ENCODE measurements at places on chromosomes 4 and X.
A peak's percentile ranks its signal among the peaks of the same experiment; 100 is the strongest.

DNA sequence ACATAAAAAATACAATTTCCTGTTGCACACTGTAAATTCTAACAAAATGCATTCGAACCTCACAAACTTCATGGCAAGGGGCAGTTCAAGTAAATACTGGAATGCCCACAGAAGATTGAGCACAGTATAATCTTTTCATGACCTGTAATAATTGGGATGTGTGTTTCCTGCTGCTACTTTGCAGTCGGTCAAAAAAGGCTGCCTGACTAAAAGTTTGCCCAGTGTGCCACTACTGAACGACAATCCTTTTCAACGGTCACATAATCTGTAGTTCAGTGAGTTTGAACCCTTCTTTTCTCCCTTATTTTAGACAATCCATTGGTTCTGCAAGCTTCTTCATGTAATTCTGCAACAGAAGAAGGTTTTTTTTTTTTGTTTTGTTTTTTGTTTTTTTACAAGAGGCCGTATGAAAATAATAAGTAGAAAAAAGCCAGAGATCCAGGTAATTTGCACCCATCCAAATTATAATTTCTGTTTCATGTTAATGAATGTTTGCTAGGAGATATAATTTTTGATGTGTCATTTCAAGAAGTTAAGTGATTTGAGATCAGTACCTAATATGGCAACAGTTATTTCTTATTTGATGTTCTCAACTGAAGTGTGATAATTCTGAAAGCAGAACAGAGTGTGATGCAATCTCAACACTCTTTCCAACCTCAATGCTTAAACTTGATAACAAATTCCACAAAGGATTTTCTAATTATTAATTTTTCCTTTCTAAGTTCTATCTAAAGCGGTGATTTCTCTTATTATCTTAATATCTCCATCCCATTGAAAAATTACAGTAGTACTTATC, 237.6 kb downstream of the FSTL5 start:
- DNase-seq, result no peak
- H3K4me3 ChIP-seq, result no peak overlapping the region
- no peaks in the 10 kb centered on the region for H3K36me3 ChIP-seq

DNA sequence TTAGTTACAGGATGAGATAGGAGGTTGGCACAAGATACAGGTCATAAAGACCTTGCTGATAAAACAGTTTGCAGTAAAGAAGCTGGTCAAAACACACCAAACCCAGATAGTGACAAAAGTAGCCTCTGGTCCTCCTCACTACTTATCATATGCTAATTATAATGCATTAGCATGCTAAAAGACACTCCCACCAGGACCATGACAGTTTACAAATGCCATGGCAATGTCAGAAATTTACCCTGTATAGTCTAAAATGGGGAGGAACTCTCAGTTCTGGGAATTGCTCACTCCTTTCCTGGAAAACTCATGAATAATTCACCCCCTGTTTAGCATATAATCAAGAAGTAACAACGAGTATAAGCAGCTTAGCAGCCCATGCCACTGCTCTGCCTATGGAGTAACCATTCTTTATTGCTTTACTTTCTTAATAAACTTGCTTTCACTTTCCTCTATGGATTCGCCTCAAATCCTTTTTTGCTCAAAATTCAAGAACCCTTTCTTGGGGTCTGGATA, 1254.4 kb downstream of the PCDH7 start:
- no peaks in the 10 kb centered on the region for H3K27me3 ChIP-seq
- no peak overlapping the region for H3K4me3 ChIP-seq
- H3K36me3 ChIP-seq, result no peaks in the 10 kb centered on the region
- no peak for DNase-seq
- H3K4me1 ChIP-seq, result no peaks in the 10 kb centered on the region
- no peak overlapping the region for H3K27ac ChIP-seq

DNA sequence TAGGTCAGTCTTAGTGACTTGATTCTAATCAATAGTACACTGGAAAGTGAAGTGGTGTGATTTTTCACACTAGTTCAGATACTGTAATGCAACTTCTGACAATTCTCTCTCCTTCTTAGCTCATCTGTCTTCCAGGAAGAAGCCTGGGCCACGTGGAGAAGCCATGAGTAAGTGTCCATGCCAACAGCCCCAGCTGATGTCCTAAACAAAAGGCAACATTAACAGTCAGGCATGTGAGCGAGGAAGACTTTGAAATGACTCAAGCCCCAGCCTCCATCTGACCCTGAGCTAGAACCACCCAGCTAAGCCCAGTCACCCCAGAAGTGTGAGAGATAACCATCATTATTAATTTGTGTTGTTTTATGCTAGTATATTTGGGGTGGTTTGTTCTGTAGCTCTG, 115.7 kb upstream of the MAGEB16 start:
- no peak for DNase-seq
- H3K4me3 ChIP-seq, result no peak overlapping the region
- no peaks in the 10 kb centered on the region for H3K36me3 ChIP-seq
- H3K27me3 ChIP-seq, result no peaks in the 10 kb centered on the region

DNA sequence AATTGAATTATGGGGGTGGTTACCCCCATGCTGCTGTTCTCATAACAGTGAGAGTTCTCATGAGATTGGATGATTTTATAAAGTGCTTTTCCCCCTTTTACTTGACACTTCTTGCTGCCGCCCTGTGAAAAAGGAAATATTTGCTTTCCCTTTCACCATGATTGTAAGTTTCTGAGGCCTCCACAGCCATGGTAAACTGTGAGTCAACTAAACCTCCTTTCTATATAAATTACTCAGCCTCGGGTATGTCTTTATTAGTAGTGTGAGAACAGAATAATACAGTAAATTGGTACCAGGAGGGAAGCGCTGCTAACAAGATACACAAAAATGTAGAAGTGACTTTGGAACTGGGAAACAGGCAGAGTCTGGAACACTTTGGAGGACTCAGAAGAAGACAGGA, 1070.8 kb downstream of the FAM133A start:
- DNase-seq, result no peak
- H3K4me3 ChIP-seq, result no peak overlapping the region
- no peaks in the 10 kb centered on the region for H3K27me3 ChIP-seq

DNA sequence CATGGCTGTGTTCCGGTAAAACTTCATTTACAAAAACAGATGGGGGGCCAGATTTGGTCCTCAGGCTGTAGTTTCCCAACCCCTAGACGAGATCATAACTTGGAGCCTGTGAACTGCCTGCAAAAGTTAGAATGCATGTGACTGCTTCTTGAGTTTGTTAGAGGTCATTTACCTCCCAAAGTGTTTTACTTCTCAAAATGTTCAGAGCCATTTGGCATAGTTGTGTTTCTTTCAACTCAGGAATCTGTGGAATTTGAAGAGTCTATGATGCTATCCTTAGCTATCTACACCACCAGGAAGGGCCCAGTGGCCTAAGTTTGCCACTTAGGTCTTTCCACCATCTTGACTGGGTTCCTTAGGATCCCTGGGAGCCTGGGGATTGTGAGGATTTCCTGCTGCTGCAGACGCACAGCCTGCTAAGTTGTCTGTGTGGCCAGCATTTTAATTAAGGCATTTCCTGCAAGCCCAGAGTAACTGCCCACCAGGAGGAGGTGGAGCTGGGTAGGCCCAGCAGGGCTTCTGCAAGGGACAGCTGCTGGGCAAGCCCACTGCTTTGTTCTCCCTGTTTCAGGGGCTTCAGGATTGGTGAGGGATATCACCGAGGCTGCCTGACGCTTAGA, 53.1 kb downstream of the CCNI start:
- peak; percentile 62 for DNase-seq
- H3K27me3 ChIP-seq, result no peaks in the 10 kb centered on the region
- no peak overlapping the region for H3K4me3 ChIP-seq
- H3K27ac ChIP-seq, result peak overlapping the region; percentile 87
- H3K36me3 ChIP-seq, result peaks cover 38% of the 10 kb centered on the region
- H3K4me1 ChIP-seq, result peaks cover 18% of the 10 kb centered on the region

DNA sequence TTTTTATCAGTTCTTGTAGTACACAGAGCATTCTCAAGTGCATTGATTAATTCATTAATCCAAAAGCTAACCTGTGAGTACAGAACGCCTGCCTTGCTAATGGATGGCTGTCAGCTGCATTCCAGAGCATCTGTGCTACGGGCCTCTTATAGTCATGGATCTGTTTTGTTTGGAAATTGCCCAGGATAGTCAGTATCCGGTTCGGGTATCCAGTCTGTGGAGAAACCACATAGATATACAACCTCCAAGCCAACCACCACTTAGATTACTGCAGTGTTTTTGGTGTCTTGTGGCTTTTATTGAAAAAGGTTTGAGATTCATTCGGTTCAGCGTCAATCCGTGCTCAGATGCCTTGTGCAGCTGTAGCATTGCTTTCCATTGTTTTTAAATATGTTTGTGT, 4.0 kb downstream of the LAP3 start:
- H3K36me3 ChIP-seq, result peaks cover 66% of the 10 kb centered on the region
- no peaks in the 10 kb centered on the region for H3K27me3 ChIP-seq
- H3K27ac ChIP-seq, result no peak overlapping the region
- no peak overlapping the region for H3K4me3 ChIP-seq

DNA sequence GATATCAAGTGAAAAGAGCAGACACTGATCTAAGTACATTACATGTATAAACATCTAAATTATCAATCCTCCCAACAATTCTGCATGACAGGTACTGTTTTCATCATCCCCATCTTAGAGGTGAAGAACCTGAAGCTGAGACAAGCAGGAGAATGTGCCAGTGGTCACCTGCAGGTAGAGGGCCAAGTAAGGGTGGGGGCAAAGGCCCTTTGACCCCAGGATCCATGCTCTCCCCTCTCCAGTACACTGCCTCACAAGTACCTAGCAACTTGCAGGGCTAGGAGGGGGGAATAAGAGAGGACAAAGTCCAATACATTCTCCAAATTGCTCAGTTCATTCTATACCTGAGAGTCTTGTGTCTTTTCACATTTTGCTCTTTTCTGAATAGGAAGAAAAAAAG, 8.3 kb upstream of the MAP7D2 start:
- H3K27me3 ChIP-seq, result no peaks in the 10 kb centered on the region
- DNase-seq, result no peak
- no peaks in the 10 kb centered on the region for H3K36me3 ChIP-seq
- no peak overlapping the region for H3K27ac ChIP-seq
- H3K4me3 ChIP-seq, result no peak overlapping the region

DNA sequence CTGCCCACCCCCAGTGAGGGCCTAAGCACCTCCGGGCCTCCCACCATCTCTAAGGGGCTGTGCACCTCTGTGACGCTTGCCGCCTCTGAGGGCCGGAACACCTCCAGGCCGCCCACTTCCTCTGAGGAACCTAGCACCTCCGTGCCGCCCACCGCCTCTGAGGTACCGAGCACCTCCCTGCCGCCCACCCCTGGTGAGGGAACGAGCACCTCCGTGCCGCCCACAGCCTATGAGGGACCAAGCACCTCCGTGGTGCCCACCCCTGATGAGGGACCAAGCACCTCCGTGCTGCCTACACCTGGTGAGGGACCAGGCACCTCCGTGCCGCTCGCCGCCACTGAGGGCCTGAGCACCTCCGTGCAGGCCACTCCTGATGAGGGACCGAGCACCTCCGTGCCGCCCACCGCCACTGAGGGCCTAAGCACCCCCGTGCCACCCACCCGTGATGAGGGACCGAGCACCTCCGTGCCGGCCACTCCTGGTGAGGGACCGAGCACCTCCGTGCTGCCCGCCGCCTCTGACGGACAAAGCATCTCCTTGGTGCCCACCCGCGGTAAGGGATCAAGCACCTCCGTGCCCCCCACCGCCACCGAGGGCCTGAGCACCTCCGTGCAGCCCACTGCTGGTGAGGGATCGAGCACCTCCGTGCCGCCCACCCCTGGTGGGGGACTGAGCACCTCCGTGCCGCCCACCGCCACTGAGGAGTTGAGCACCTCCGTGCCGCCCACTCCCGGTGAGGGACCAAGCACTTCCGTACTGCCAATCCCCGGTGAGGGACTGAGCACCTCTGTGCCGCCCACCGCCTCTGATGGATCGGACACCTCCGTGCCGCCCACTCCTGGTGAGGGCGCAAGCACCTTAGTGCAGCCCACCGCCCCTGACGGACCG, 977 bp downstream of the MAGEE1 start:
- no peak for DNase-seq
- peak overlapping the region; percentile 80 for H3K4me3 ChIP-seq
- no peak overlapping the region for H3K27ac ChIP-seq

GRCh38 chr4:921830-922331, 10.2 kb downstream of the GAK start:
- peaks cover 9% of the 10 kb centered on the region for H3K36me3 ChIP-seq
- H3K27me3 ChIP-seq, result no peaks in the 10 kb centered on the region
- no peak overlapping the region for H3K4me3 ChIP-seq
- no peak overlapping the region for H3K27ac ChIP-seq
- DNase-seq, result no peak
